ENCODE measurements at places on chromosomes 1 and 21. TPM values are rescaled to one million over a fixed set of nuclear protein-coding genes. Genes with fewer than 3 reads are reported as not detected.

Gene KCNJ10
- total RNA-seq: not detected

Gene RXRG
- not detected for total RNA-seq

Gene PIK3C2B
- 1.4 TPM for total RNA-seq

Gene PLEKHG5
- total RNA-seq: 59.5 TPM

Gene CD5L
- not detected for total RNA-seq

Gene FMO3
- total RNA-seq: not detected

Gene EDARADD
- 3.1 TPM for total RNA-seq

Gene L1TD1
- total RNA-seq: under 0.01 TPM

Gene FCRLB
- 1.7 TPM for total RNA-seq

Gene GDAP2
- total RNA-seq: 20.0 TPM

Gene ENAH
- 72.3 TPM for total RNA-seq

Gene ELK4
- 7.5 TPM for total RNA-seq
